ENCODE measurements at places on chromosomes 6 and 20.

- no peak for DNase-seq
Measured at GRCh38 chr6:125952764-125953501, 3.6 kb upstream of the HINT3 start.

- no peak for DNase-seq
Measured at GRCh38 chr6:16473908-16474771, 235.8 kb downstream of the GMPR start.

DNA sequence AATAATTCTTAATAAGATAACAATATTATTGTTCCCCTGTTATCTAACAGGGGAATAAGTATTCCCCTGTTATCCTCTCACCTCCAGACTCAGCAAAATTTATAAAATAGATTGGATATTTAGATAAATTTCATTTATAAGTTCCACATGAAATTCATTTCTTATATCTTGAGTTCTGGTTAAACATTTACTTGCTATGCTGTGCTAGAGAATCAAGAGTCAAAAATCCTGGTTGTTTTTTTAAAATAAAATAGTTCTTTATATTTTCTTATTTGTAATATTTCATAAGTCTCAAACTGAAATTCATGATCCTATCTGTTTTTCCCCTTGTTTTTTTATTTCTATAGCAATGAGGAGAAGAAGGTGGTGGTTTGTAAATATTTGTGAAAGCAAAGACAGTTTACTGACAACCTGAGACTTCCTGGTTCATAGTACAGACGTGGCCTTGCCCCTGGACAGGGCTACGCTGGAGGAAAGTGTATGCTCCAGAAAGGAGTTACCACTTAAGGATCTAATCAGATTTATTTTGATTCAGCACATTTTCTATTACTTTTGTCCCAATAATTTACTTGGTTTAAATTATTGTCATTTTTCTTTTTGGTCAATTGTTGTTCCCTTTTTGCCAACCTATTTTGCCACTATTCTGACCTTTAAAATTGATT is 37.8 kb upstream of the MARCKS start:
- no peak for DNase-seq

DNA sequence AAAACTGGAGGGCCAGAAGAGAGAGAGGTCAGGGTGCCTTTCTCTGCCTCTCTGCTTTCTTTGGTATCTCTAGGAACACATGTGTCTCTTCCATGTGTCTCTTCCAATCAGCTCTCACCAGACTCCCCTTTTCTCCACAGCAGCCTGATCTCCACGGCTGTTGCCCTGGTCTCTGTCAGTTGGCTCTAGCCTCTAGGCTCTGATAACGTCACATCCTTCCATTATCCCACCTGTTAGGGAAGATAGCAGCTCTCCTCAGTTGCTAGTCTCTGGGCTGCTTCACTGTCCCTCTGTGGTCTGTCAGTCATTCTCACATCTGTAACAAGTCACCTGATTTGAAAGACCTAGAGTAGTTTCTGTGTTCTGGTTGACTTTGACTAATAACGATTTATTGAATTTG is 80.2 kb downstream of the PLCB4 start:
- DNase-seq, result no peak

GRCh38 chr20:20341371-20341770 is 26.5 kb upstream of the INSM1 start:
- DNase-seq, result no peak

DNA sequence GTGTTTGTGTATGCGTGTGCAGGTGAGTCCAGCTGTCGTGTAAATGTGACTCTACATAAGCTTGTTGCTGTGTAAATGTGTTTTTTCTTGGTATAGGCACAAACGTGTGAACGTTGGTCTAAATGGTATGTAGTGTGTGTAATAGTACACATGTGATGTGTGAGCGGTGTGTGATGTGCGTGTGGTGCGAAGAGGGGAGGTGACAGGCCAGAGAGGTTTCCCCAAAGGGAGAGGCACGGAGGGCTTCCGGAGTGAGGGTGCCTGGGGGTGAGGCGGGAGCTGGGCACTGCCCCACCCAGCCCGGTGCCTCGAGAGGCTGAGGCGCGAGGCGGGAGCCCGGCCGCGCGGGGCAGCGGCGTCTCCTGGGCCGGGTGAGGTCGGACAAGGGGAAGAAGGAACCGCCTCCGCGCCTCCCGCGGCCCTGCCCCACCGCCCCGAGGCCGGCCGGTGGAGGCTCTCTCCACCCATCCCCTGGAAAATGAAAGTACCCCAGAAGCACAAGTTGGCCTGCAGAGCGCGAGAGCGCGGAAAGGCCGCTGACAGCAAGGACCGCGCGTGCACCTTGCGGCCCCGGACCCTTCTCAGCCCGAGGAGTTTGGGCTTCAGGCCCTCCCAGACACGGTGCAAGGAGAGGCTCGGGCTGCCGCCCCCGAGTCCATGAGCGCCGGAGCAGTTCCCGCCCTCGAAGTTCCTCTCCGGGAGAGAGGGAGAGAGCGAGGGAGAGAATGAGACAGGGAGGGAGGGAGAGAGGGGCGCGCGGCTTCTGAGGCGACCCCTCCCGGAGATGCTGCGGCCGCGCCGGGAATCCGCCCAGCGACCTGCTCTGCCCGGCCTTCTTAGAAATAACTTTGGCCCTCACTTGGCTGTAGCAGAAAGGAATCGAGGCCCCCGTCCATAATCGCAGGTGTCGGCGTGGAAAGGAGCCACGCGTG is 43.2 kb upstream of the OSTM1 start:
- no peak for DNase-seq

DNA sequence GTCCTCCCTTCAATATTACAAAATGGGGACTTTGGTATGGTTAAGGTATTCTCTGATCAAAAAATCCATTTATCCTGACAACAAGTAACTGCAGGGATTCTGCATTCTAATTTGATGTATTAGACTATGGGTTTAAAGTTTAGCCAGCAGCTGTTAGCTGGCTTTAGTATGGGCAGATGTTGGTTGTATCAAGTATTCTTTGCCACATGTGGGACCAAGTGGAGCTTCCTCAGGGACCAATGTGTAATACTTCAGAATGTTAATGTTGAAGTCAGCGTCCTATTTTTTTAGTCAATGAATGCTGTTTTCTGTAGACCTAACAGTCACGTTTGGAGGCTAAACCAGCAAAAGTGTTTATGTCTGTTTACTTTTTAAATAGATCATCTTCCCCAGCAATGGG is 41.4 kb downstream of the MOXD1 start:
- no peak for DNase-seq

- no peak for DNase-seq
Measured at GRCh38 chr6:47710295-47710694, 11.9 kb downstream of the ADGRF4 start.

- DNase-seq, result no peak
Measured at GRCh38 chr6:140077827-140078560, 703.5 kb upstream of the CITED2 start.

- DNase-seq, result no peak
Measured at GRCh38 chr6:152993431-152993830, 9.1 kb downstream of the MTRF1L start.

DNA sequence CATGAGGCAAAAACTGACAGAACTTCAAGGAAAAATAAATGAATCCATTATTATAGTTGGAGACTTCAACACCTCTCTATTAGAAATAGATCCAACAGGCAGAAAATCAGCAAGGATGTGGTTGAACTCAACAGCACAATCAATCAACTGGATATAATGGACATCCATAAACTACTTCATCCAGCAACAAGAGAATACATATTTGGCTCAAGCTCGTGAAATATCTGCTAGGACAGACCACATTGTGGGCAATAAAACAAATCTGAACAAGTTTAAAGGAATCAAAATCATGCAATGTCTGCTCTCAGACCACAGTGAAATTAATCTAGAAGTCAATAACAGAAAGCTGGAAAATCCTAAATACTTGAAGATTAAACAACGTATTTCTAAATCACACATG is 362.6 kb downstream of the CD109 start:
- no peak for DNase-seq

GRCh38 chr6:169266261-169266660 is 12.6 kb upstream of the THBS2 start:
- DNase-seq, result no peak

GRCh38 chr20:10487142-10488136 is 52.3 kb downstream of the SLX4IP start:
- no peak for DNase-seq

GRCh38 chr20:39871013-39871412 is 818.0 kb downstream of the MAFB start:
- DNase-seq, result no peak

DNA sequence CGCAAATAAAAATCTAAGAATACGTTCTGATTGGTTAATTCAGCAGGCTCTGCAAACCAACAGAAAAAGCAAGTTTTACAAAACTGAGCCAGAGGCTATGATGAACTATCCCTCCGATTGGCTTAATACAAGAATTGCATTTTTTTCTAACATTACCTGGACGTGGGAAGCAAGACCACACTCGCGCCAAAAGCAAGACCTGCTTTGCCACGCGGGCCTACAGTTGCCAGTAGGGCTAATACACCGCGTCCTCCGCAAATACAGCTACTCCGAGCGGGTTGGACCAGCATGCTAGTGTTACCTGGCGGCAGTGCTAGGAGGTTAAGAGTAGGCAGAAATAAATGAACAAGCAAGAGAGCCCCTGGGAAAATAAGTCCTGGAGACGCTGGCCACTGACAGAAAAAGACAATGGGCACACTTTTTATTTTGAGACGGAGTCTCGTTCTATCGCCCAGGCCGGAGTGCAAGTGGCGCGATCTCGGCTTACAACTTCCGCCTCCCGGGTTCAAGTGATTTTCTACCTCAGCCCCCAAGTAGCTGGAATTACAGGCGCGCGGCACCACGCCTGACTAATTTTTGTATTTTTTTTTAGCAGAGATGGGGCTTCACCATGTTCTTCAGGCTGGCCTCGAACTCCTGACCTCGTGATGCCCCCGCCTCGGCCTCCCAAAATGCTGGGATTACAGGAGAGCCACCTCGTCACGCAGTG is 131.9 kb upstream of the BTN3A2 start:
- DNase-seq, result no peak

DNA sequence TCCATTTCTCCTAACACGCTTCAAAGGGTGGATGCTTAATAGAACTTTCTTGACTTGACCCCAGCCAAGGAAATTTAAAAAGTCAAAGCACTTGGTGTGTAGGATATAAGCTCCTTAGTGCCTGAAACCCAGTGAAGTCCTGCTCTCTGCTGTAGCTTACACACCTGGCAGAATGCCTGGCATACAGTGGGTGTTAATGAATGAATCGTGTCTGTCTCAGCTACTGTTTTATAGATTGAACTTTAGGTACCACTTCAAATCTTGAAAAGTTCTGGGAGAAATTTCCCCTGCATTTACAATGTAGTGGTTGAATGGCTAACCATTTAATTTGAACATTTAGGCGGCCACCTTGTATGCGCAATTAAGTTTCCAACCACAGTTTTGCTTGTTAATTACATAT is 70.5 kb upstream of the ZNF217 start:
- DNase-seq, result no peak

GRCh38 chr6:23524548-23524947 is 601.5 kb upstream of the NRSN1 start:
- no peak for DNase-seq

DNA sequence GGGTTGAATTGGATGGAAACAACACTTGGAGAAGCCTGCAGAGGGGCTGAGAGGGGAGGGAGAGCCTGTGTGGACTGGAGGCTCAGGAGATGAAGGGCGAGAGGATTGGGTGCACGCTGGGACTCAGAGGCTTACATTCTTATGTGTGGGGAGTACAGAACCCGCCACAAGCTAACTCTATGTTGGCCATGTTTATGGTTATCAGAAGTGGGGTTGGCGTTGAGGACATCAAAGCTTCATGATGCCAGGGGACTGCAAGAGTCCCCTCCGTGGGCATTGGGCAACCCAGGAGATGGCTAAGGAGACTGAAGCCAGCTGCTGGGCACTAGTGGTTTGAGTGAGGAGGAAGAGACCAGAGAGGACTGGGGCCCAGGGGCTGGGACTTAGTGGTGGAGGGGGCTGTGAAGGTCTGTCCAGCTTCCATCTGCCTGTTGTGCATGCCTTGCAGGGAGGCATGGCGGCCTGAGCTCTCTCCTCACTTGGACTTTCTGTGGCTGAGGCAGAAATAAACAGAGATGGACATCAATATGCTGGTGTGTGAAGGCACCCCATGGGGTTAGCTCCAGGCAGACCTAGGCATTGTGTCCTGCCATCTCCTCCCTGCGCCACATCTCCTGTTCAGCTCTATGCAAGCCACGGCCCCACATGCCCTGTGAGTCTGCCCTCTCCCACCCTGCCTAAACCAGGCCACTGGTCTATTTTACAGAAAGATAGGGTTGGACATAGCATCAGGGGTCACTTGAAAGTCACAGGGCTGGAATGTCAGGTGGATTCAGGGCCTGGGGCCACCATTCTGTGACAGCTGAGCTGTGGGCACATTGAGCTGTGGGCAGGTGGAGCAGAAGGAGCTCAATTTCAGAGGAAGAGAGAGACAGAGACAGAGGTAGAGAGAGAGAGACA is 61.6 kb downstream of the PHACTR3 start:
- no peak for DNase-seq

GRCh38 chr6:150898399-150899170 is 33.1 kb downstream of the MTHFD1L start:
- no peak for DNase-seq

- DNase-seq, result no peak
Measured at GRCh38 chr6:154986787-154987235, 8.3 kb upstream of the TIAM2 start.

DNA sequence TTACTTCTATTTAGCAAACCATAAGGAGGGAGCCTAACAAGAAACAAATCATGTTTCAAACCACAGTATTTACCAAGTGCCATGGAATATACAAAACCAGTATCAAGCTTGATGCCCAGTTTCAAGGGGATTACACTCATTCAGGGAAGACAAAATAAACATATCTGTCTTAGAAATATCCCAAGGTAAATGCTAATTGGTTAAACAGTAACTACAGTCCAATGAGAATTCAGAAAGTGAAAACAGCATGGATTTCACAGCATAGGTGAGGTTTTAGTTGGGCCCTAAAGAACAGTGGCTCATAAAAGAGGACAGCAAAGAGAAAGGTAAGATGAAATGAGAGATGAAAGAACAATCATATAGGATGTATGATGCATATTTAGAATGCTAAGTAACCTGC is 110.3 kb downstream of the CHD6 start:
- DNase-seq, result no peak

GRCh38 chr6:165925474-165926156 is 242.0 kb downstream of the TBXT start:
- DNase-seq, result no peak

- no peak for DNase-seq
Measured at GRCh38 chr20:62918147-62918546, 8.2 kb downstream of the DIDO1 start.

GRCh38 chr20:9422321-9423057 is 91.9 kb upstream of the LAMP5 start:
- peak; percentile 48 for DNase-seq

- DNase-seq, result no peak
Measured at GRCh38 chr6:31528821-31529328, at the start of gene MCCD1. TSS of gene MCCD1 (plus strand) at chr6:31528962. CDS start at chr6:31529015, 53 bp downstream.

DNA sequence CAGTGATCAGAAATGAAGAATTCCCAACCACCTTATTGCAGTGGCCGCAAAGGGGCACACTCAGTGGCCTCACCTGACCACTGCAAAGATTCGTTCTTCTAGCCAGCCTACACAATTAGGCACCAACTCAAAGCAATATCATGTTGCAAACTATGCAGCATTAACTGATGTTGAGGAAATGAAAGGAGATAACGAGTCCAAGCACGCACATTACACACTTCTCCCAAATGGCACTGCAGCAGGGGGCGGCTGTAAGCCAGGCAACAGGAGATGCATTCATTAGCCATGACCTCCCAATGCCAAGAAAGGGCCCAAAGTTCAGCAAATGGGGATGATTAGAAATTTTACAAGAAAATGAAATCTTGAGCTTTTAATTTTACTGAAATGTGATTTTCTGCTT is 39.3 kb downstream of the ATXN1 start:
- no peak for DNase-seq

GRCh38 chr20:33443512-33444239 is at the start of gene SNTA1:
TSS of gene SNTA1 (minus strand) at chr20:33443763. CDS start at chr20:33443620, 143 bp downstream.
- DNase-seq, result peak; percentile 7

Measured in NCI-H2081 treated with DMSO at 0.1 percent for 48 hours (cell line).